ENCODE measurements at places on chromosomes 5 and 9. TPM values are rescaled to one million over a fixed set of nuclear protein-coding genes. Genes with fewer than 3 reads are reported as not detected.

Gene SLC34A1
- total RNA-seq, result not detected

Gene NEUROG1
- total RNA-seq, result not detected

Gene LIFR
- 103 TPM for total RNA-seq

Gene SLC34A3
- 0.17 TPM for total RNA-seq

Gene FCN2
- not detected for total RNA-seq

Gene POU5F2
- 1.5 TPM for total RNA-seq

Gene PTGS1
- total RNA-seq, result 21.4 TPM

Gene SCAMP1
- total RNA-seq, result 34.2 TPM

Gene SPATA31A3
- not detected for total RNA-seq

Gene C5orf52
- total RNA-seq, result not detected

Gene NUTM2G
- total RNA-seq, result not detected

Gene PCDHA2
- 0.30 TPM for total RNA-seq

Gene CDC20B
- 2.7 TPM for total RNA-seq

Gene LCN2
- 9.0 TPM for total RNA-seq

Gene CARTPT
- not detected for total RNA-seq

Gene FOXD4L5
- 0.15 TPM for total RNA-seq

Gene MACIR
- total RNA-seq, result 12.5 TPM

Gene CCNG1
- 92.4 TPM for total RNA-seq

Gene SLC31A2
- 57.3 TPM for total RNA-seq

Gene INSL4
- total RNA-seq, result not detected

Gene ADAMTSL1
- total RNA-seq, result 4.9 TPM

Gene GFI1B
- 2.2 TPM for total RNA-seq

Gene FAM163B
- total RNA-seq, result not detected

Gene CBY3
- not detected for total RNA-seq

Gene PCDHA10
- total RNA-seq, result 2.2 TPM

Gene TMEM174
- not detected for total RNA-seq

Gene FAM153A
- total RNA-seq, result 3.5 TPM

Gene C5
- 18.9 TPM for total RNA-seq

Gene MSMP
- not detected for total RNA-seq

Gene PCDHA7
- total RNA-seq, result 0.46 TPM

Gene CCNJL
- 19.7 TPM for total RNA-seq

Gene C9orf153
- 1.5 TPM for total RNA-seq

Gene PTPN3
- total RNA-seq, result 11.5 TPM

Gene DDX4
- total RNA-seq, result not detected

Measured in upper lobe of left lung (tissue), 6 donors.